Cardiac fibroblast (primary cell): ENCODE measurements at places on chromosomes 7 and 10.

DNA sequence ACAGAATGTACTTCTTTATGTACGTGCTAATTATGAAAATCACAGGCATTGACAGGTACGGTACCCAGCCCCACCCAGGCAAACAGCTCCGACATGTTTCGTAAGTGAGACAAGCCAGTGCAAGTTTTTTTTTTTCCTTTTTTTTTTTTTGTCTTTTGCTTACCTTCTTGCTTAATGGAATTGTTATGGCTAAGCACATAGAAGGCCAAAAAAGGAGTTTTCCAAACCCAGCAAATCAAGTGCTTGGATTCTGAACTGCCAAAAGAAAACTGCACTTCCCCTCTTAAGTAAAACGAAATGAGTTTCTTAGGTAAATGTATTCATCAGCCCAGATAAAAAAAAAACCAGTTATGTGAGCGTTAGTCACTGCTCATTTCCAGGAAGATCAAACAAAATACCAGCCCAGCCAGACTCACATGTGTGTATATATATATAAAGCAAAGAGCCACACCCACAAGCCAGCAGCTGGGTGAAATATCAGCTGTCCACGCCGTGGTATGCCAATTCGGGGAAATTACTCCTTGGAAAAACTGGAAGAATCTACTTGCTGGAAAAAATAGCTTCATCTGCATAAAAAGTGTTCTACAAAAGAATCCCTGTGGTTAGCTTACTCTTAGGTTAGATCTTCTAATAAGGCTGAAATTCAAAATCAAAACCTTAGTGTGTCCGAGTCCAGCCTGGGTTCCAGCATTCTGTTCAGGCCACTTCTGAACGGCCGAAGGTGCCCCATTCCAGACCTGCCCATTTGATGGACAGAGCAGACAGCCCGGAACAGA lies 8.0 kb downstream of the KLF6 start:
- DNase-seq: peak; percentile 93

DNA sequence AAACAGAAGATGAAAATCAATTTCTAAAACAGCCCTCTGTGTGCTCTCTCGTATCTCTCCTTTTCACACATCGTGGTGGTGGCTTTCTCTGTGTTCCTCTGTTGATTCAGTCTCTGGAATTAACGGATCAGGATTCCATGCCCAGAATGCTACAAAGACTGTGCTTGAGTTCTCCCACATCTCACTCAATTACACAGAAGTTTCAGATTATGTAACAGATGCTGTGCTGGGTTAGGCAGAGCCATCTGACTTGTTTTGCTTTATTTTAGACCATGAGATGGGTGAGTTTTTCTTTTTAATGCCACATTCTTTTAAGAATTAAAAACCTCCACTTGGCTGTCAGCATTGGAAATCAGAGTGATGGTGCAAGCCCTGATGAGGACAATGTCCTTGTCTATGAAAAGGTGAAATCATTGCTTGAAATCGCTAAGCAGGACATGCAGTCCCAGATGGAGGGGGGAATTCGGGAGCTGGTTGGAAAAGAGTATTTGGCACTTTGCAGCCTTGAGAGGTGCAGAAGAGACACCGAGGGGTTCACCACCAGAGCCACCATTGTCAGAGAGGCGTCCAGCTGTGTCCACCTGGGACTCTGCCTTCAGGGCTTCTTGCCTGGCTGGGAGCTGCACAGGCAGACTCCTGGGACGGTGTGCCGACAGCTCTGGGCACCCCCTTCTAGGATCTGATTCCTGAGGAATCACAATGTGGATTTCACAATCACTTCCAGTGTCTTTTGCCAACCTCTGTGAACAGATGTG lies 80.4 kb downstream of the EGFR start:
- DNase-seq: peak; percentile 51

DNA sequence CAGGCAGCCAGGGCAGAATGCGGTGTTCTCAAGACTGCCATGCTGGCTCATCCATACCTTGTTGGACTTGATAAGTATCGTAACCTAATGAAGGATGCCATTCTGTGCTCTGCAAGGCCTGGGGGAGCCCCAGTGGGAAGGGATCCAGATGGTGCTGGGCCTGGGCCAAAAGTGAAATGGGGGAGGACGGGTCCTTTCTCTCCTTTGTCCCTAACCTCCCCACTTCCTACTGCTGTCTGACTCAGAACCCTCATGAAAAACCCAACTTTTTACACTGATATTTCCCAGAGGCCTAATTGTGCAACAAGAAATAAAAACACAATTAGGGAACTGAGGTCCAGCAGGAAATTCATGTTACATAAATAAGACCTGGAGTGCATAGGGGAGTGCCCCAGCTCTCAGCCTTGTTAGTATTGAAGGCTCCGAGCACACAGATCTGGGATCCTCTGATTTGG lies 193.7 kb upstream of the SVIL start:
- peak; percentile 71 for DNase-seq

- peak; percentile 61 for DNase-seq
Observed at GRCh38 chr7:40298421-40298820, 163.6 kb downstream of the SUGCT start.

DNA sequence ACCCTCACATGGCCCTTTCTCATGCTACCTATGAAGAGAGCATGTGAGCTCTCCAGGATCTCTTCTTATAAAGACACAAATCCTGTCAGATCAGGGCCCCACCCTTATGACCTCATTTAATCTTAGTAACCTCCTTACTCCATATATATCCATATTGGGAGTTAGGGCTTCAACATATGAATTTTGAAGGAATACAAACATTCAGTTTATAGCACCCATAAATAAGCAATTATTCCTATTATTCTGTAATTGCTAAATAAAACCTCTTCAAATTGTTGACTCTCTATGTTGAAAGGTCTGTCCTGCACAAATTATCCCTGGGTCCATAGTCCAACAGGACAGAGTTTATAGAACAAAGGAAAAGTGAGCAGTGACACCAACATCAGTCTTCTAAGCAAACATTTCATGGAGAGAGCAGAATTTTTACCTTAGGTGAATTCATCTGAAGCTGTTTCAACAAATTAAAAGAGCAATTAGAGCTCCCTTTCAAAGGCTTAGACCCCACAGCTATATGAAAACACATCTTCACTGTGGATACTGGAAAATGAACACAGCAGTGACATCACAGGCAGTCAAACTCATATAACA lies 12.2 kb downstream of the DOCK4 start:
- DNase-seq: no peak

- no peak for DNase-seq
Observed at GRCh38 chr7:96901822-96902445, 103.4 kb upstream of the DLX6 start.

GRCh38 chr7:155545348-155545747 lies 1.0 kb downstream of the CNPY1 start:
- no peak for DNase-seq

DNA sequence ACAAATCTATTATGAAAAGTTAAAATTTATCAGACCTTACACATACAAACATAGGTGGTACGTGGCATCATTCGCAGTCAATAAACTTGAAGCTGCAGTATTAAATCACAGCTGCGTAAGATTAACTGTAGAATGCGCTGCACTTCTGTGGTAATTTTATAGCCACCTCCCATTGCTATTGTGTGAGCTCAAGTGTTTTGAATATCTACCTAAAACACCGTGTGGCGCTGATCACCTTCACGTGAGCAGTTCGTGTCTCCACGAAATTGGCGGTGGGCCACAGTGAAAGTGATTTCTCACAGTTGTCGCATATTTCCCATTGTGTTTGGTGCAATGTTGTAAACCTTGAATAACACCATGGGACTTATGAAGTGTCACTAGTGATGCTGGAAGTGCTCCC lies 102.8 kb downstream of the PLPP4 start:
- DNase-seq: no peak

GRCh38 chr10:110629680-110630191 lies 14.4 kb upstream of the RBM20 start:
- DNase-seq: peak; percentile 55

DNA sequence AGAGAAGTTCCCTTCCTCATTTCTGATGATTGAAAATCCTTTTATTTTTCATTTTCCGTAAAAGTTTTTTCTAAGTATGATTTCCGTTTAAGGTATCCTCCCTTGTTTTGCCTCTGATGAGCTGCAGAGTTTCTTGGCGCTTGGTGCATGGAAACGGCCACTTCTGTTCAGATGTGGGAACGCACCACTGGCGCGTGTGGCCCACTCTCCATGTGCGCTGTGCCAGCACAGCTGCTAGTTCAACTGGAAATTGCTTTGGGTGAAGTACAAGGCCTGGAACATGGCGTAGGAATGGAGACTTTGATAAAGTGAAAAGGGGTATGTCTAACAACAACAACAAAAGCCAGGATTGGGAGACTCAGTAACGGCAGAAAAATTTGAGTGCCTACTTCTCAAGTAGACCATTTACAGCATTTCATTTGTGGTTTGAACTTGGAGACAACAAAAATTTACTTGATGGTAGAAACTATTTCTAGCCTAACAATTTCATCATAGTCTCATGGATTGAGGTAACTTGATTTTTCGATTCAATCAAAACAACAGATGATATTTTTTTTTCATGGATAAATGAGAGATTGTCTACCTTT lies 364.2 kb downstream of the SUGCT start:
- DNase-seq: no peak

GRCh38 chr7:122616951-122617350 lies 82.0 kb downstream of the RNF133 start:
- no peak for DNase-seq

GRCh38 chr7:124429923-124430322 lies 335.7 kb downstream of the GPR37 start:
- no peak for DNase-seq

GRCh38 chr7:47179812-47180515 lies 401.9 kb downstream of the TNS3 start:
- peak; percentile 78 for DNase-seq

GRCh38 chr7:97512441-97513207 lies 219.3 kb upstream of the TAC1 start:
- DNase-seq: no peak

DNA sequence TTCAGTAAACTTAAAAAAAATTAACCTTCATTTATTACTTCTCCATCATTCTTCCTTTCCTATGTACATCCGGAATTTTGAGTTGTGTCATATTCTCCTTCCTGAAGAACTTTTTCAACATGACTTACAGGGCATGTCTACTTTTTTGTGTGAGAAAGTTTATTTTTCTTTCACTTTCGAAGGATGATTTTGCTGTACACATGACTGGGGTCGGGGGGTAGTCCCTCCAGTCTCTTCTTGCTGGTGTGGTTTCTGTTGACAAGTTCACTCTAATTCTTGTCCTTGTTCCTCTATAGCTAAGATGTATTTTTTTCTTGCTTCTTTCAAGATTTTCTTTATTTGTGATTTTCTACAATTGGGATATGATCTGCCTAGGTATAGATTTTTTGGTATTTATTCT lies 55.8 kb downstream of the INPP5A start:
- DNase-seq: peak; percentile 9

DNA sequence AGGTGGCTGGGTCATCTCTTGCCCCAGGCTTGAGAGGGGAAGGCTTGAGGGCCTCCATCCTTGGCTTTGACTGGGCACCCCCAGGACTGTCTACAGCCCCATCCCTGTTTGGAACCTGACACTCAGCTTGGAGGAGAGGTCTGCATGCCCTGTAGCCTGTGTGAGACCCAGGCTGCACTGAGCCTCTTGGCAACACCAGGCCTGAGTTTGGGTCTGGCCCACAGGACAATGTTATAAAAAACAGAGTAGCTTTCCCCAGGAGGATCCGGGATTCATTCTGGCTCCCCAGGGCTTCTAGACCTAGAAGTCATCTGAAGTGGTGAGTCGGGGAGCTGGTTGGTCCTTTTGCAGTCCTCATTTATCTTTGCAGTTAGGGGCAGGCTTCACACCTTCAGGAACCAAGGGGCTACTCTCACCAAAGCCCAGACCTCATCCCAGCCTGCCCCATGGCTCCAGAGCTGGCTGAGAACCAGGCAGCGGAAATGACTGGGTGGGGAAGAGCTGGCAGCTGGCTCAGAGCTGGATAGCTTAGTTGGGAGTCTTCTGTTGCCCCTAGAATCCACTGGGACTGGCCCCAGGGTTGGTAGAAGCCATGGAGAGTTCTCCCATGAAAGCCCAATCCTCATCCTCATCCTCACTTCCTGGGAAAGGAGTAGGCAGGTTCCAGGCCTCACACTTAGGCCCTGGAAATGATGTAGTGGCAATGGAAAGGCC lies 68.8 kb downstream of the ADCYAP1R1 start:
- no peak for DNase-seq
